CD8-positive, alpha-beta memory T cell (primary cell): ENCODE measurements at places on chromosomes 12 and 14. TPM values are rescaled to one million over a fixed set of nuclear protein-coding genes. Genes with fewer than 3 reads are reported as not detected.

The SPTLC2 gene
- total RNA-seq, result 27.5 TPM

The SERPINA12 gene
- total RNA-seq, result not detected

The TTC8 gene
- total RNA-seq, result 5.9 TPM

The FAM90A1 gene
- not detected for total RNA-seq

The NGB gene
- not detected for total RNA-seq

GRCh38 chr14:85325134-85326017, 204.6 kb upstream of the FLRT2 start:
- DNase-seq, result no peak

- no peak for DNase-seq
Observed at GRCh38 chr12:39813776-39814175, 194.2 kb upstream of the ABCD2 start.

GRCh38 chr14:104195878-104196277, 57.5 kb downstream of the KIF26A start:
- DNase-seq, result no peak

- DNase-seq, result no peak
Observed at GRCh38 chr12:57797933-57798332, 15.3 kb downstream of the TSFM start.

DNA sequence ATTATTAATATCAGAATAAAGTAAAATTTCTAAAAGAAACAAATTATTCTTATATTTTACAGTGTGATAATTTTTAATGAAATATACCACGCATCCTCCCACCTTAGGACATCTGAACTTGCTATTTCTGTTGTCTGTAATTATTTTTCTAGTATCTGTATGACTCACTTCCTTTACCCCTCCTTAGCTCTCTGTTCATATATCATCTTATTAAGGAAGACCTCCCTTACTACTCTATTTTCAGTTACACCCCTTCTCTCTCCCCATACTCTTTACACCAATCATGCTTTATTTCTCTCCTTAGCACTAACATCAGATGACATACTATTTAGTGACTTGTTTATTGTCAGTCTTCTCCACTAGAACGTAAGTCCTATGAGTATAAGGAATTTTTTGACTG, 34.2 kb upstream of the C12orf50 start:
- no peak for DNase-seq

- peak; percentile 7 for DNase-seq
Observed at GRCh38 chr14:90545382-90545781, 148.6 kb downstream of the CALM1 start.

- no peak for DNase-seq
Observed at GRCh38 chr14:41899416-41899815, 292.7 kb downstream of the LRFN5 start.
